ENCODE measurements at places on chromosomes 2 and 18.

- DNase-seq: no peak
Observed at GRCh38 chr18:9790261-9790660, 82.2 kb downstream of the RAB31 start.

DNA sequence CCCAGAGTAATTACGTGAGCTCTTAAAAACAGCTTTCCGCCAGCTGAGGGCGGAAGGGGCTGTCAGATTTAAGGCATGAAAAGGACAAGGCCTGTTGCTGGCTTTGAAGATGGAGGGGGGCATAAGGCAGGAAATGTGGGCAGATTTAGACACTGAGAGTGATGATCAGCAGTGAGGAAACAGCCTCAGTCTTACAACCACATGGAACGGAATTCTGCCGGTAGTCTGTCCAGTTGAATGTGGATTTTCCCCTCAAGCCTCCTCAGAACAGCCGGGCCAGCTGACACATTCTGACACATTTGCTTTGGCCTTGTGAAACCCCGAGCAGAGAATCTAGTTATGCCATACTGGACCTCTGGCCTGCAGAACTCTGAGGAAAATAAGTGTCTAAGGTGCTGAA, 16.6 kb downstream of the POLE4 start:
- no peak for DNase-seq

DNA sequence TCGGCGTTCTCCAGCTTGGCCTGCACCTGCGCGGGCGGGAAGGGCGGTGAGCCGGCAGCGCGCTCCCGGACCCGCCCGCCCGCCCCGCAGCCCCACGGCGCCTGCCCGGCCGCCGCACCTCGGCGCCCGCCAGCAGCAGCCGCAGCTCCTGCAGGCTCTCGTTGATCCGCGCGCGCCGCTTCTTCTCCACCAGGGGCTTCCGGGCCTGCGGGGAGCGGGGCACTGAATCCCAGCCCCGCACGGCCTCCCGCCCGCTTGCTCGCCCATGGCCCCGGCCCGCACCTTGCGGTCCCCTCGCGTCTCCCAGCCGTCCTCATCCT, 335 bp downstream of the HES6 start:
- DNase-seq: no peak

DNA sequence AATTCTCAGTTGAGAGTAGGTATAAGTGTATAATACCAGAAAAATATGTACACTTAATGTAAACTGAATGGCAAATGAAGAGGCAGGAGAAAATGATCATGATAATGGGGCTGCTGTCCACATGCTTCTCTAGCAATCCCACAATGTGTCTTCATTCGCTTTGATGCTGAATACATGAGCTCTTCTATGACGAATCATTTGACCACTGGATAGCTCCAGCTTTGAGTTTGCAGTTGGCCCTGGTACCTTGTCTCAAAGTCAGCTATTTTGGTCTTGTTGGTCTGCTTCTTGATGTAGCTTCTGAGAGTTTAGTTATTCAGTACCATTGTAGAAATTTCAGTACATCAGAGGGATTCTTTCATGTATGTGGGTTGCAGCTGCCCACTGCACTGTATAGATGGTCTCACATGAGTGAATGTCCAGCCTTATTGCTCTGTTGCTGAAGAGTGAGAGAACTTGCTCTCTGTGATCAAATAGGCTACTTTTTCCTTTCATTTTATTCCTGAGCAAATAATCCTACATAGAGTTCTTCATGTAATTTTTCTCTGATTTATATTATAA, 105.1 kb downstream of the TTC27 start:
- DNase-seq: no peak

GRCh38 chr2:18791172-18791797, 201.9 kb upstream of the NT5C1B start:
- DNase-seq: no peak

DNA sequence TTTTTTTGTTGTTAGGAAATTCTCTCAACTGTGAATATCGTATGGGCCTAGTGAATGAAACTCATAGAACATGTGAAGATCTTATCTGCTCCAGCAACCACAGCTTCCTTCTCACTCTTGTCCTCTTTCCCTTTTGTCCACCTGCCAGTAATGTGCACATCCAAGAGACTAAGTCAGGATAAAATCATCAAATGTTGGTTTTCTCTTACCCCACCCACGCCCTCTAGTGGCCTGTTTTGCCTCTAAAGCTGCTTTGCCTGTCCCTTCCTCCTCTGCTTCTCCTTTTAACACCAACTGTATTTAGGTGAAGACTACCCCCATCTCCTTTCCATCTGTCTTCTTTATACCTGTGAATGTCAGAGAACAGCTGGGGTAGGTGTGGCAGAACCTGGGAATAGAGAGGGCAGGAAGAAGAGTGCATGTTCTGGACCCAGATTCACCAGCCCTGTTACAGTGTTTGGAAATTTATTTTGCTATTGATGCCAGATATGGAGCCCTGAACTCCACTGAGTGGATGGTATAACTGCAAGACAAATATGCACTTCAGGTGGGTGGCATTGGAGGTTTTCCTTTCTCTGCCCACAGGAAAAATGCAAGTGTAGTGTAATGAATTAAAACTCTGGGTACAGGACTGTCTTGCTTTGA, 8.4 kb upstream of the MGAT5 start:
- peak; percentile 37 for DNase-seq

GRCh38 chr2:109500910-109501309, 112.9 kb downstream of the SEPTIN10 start:
- no peak for DNase-seq

DNA sequence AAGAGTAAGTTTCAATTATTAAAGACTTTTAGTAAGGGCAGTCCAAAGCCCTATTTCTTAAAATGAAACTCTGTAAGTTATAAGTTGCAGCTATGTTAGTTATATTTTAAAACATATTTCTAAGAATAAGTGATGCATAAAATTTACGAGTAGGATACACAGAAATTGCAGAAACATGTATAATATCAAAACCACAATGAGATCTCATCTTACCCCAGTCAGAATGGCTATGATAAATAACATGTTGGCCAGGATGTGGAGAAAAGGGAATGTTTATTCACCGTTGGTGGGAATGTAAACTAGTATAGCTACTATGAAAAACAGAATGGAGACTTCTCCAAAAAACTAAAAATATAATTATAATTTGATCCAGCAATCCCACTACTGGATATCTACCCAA, 201.2 kb downstream of the CBLN2 start:
- no peak for DNase-seq

GRCh38 chr2:232876161-232876977, 6.3 kb downstream of the SNORC start:
- DNase-seq: no peak

DNA sequence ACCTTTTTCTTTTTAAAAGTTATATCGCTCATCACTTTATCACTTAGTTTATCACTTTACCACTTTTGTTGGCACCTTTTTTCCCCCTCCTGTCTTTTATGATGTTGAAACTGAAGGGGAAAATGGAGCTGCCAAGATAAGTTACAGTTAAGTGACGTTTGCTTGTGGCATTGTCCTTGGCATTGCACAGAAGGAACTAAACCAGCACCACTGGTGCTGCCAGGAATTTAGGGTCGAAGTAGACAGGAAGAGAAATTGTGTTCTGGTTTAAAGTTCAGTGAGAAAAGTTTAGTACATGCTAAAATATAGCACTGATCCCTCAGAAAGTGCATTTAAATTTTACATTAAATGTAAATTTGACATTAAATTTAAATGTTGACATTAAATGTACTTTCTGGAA, 49.9 kb downstream of the MYO1B start:
- no peak for DNase-seq

DNA sequence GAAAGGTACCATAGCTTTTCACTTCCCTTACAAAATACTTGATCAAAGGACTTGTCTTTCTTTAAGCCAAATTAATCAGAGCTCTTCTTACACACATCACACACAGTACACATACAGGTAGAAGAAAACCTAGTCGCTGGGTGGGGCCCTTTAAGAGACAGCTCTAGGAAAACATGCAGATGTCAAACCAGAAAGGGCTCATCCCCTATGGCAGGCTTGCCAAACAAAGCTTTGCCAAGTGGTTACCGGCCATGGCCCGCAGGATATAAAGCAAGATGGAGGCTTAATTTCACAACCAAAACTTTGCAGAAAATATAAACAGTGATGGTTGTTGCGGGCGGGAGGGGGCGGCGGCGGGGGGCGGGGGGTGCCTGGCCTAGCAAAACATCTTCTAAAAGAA, 2156.0 kb upstream of the PIK3C3 start:
- no peak for DNase-seq

DNA sequence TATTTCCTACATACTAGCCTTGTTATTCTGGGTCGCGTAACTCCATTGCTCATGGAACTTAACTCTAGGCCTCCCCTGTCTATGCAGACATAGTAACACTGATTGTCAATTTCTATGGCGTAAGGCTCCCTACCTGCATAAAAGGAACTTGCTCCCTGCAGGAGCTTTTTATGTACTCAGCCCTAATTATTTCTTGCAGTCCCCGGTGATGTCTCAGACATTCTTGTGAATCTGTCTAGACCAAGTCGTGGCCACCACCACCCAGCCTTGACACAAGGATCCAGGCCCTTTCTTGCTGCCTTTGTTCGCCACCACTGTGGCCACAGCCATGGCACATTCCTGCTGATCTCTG, 189.5 kb upstream of the CTAGE1 start:
- no peak for DNase-seq

GRCh38 chr2:140639628-140640027, 1491.2 kb downstream of the LRP1B start:
- no peak for DNase-seq
